ENCODE measurements at places on chromosomes 4 and X. TPM values are rescaled to one million over a fixed set of nuclear protein-coding genes. Genes with fewer than 3 reads are reported as not detected.

The XPNPEP2 gene
- not detected for polyA plus RNA-seq

The GRPEL1 gene
- polyA plus RNA-seq = 30.4 TPM

The TCEAL2 gene
- polyA plus RNA-seq = not detected

The NHS gene
- polyA plus RNA-seq = 5.4 TPM

The ITGB1BP2 gene
- polyA plus RNA-seq = 0.44 TPM

The FAT1 gene
- polyA plus RNA-seq = 329 TPM

The MAGEA2B gene
- polyA plus RNA-seq = not detected

- no peak for DNase-seq
Observed at GRCh38 chrX:129606918-129607317, 47.8 kb downstream of the APLN start.

GRCh38 chr4:68869274-68869773 lies 53.5 kb downstream of the UGT2B10 start:
- DNase-seq = no peak

- no peak for DNase-seq
Observed at GRCh38 chrX:109716431-109717028, 16.5 kb downstream of the ACSL4 start.

DNA sequence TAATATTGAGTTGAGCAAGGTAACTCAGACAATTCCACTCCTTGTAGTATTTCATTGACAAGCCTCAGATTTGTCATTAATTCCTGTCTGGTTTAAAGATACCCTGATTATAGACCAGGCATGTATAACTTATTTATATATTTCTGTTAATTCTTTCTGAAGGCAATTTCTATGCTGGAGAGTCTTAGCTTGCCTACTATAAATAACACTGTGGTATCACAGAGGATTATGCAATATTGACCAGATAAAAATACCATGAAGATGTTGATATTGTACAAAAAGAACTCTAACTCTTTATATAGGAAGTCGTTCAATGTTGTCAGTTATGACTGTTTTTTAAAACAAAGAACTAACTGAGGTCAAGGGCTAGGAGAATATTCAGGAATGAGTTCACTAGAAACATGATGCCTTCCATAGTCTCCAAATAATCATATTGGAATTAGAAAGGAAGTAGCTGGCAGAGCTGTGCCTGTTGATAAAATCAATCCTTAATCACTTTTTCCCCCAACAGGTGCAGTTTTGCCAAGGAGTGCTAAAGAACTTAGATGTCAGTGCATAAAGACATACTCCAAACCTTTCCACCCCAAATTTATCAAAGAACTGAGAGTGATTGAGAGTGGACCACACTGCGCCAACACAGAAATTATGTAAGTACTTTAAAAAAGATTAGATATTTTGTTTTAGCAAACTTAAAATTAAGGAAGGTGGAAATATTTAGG lies 821 bp downstream of the CXCL8 start:
- DNase-seq = no peak

DNA sequence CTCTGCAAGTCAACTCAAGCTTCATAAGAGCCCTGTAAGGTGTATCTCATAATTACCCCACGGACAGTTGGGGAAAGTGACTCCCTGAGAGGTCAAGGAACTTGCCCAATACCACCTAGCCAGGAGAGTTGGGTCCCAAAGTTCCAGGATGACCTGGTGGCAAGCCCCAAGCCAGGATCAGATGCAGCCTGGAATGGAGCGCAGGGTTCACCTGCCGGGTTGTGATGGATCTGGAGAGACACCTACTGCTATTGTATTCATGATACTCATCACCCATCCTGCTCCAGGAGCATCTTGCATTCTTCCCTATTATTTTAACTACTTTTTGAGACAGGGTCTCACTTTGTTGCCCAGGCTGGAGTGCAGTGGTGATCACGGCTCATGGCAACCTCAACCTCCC lies 36.1 kb downstream of the ZBTB49 start:
- no peak for DNase-seq

DNA sequence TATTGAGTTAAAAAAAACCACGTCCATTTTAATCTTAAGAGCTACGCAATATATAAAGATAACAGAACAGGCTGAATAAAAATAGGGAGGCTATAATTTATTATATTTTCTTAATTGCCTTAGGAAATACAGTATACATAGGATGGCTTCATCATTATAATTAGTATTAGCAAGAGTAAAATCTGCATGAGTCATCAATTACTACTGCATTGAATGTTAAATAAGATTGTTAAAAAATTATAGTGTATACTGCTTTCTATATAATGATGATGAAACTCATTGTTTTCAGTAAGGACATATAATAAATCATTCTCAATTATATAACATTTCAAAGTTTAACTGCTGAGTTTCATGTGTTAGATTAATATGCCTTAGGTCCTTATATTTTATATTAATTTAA lies 133.4 kb upstream of the GRID2 start:
- no peak for DNase-seq

GRCh38 chrX:13115146-13115855 lies 70.9 kb upstream of the FAM9C start:
- DNase-seq = no peak

DNA sequence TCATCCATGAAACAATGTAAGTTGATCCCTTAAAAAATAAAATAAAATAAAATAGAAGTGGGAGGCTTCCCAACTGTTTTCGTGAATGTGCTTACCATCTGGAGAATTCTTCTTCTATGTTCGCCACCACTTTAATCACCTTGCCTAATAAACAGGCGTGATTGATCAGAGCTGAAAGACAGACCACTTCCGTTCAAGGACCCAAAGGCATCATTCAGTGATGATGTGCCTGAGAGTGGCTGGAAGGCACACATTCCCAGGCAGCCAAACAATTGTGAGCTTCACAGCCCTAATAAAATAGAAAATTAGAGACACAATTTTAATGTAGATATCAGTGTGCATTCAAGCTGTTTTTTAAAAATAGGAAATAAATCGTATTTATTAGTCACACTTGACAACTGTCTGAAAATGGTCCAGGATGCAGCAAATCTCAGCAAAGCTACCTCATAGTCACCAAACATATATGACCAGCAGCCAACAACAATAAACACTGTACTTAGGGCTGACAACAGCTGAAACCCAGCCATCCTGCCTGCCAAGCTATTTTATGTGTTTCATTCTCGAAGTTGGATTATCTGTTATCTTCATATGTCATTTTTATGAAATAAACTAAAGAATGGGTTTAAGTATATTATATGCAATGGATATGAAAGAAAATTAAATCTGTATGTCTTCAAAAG lies 163.2 kb upstream of the FAM9B start:
- no peak for DNase-seq

DNA sequence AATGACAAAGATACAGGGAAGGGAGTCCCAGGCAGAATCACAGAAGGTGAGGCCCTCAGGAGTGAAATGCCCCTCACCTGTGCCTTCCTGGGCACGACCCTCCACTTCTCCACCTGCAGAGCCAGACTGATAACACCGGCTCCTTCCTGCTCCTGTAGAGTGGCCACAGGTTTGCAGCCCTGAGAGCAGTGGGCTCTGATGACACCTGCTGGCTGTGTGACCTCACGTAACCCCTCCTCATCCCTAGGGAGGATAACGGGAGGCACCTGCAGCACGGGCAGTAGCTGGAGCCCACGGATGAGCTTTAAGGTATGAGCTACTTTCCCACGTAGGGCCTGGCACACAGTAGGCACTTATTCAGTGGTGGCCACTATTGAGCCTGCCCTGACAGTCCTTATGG lies 25.5 kb upstream of the MAN2B2 start:
- DNase-seq = no peak

- no peak for DNase-seq
Observed at GRCh38 chr4:8319061-8319460, 49.5 kb downstream of the HTRA3 start.

DNA sequence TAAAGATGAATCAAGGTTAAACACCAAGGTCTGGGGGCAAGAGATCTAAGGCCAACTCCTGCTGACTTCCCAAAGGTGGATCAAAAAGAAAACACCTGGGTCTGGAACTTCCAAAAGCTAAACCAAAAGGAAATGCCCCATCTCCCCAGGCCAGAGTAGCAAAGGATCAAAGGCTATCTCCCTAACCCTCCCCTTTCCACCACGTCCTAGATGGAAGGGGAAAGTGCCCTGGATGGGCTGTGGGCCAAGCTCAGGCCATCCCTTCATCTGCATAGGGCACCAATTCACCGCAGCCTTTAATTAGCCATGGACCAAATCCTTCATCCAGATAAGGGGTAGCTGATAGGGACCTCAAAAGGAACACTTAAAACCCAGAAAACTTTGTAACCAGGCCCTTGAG lies 100.2 kb downstream of the WDFY3 start:
- no peak for DNase-seq

- DNase-seq = no peak
Observed at GRCh38 chrX:42047886-42048285, 124.5 kb upstream of the CASK start.

DNA sequence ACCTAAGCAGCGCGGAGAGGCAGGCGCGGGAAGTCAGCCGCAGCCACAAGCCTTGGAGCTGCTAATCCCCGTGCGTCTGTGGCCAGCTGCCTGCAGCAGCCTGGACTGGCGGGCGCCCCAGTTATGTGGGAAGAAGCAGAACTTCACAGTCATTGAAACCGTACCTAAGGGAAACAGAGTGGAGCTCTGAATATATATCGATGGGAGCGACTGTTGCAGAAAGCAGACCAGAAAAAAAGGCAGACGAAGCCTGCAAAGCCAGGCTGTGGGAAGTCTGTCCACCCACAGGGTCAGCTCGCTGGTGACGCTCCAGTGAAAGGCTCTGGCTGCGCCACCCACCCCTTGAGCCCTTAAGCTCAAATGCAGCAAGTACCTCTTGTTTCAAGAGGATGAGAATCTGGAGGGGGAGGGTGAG lies 24.7 kb downstream of the KCNE5 start:
- no peak for DNase-seq

DNA sequence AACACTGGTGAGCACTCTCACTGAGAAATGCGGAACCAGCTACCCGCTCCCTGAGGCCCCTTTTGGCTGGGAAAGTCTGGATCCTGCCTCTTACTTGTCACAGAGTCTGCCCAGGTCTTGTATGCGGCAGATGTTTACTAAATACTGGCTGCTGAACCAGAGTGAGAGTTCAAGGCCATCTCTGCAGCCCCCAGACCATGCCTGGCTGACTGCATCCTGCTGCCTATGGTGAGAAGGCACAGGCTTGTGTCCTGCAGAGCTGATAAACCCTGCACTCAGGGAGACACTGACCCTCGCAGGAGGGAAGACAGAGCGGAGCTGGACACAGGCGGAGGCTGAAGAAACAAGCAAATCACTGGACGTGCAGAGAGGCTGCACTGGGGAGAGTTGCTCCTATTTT lies 46.5 kb downstream of the JAKMIP1 start:
- DNase-seq = no peak

GRCh38 chrX:152614791-152615190 lies 22.9 kb upstream of the GABRQ start:
- no peak for DNase-seq

GRCh38 chr4:60709061-60709460 lies 491.1 kb upstream of the ADGRL3 start:
- no peak for DNase-seq

GRCh38 chr4:41935652-41936021 lies 408 bp downstream of the TMEM33 start:
- DNase-seq = no peak
